Epithelial cell of proximal tubule (primary cell): ENCODE measurements at places on chromosomes 5 and 9.

DNA sequence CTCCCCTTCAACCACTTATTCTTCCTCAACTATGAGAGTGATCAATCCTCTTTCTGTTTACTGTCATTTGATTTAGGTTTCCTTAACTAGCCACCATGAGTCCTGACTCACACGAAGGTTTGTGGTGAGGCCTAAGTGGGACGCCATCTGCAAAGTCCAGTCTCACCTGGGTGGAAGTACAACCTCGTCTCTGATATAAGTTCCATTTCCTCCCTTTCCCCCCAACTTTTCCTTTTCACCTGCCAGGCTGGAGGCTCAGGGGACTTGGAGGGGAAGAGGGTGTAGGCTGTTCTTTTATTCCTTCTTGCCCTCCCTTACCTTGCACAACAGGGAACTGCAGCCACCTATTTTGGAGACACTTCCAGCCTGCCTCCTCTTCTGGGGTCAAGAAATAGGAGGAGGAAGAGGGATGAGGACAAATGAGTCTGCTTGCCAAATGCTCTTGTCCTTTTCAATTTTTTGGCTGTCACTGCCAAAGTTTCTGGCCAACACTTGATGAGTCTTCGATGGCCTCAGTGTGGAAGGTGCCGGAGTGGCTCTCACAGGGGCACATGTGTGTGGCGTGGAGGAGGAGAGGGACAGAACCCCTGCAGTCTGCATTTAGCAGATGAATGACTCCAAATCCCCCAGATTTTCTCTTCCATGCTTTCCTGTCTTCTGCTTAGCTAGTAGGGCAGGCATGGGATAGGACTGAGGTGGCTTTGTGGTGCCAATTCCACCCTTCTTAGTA lies 249.6 kb downstream of the NSG2 start:
- DNase-seq: no peak

DNA sequence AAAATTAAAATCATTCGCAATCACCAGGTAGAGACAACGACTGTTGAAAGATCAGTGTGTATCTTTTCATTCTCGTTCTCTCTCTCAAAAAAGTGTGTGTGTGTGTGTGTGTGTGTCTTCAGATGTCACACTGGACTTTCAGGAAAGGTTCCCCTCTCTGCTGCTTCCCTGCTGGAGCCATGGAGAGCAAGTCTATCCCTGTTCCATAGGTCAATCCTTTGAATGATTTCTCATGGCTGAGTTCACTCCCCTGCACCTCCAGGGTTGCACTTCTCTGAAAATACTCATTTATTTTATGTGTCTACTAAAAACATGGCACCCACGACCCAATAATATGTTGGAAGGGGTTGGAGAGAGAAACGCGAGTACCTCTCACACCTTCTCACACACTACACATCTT lies 28.2 kb downstream of the IRF1 start:
- no peak for DNase-seq

GRCh38 chr5:120053841-120054240 lies 410.3 kb upstream of the PRR16 start:
- DNase-seq: no peak

DNA sequence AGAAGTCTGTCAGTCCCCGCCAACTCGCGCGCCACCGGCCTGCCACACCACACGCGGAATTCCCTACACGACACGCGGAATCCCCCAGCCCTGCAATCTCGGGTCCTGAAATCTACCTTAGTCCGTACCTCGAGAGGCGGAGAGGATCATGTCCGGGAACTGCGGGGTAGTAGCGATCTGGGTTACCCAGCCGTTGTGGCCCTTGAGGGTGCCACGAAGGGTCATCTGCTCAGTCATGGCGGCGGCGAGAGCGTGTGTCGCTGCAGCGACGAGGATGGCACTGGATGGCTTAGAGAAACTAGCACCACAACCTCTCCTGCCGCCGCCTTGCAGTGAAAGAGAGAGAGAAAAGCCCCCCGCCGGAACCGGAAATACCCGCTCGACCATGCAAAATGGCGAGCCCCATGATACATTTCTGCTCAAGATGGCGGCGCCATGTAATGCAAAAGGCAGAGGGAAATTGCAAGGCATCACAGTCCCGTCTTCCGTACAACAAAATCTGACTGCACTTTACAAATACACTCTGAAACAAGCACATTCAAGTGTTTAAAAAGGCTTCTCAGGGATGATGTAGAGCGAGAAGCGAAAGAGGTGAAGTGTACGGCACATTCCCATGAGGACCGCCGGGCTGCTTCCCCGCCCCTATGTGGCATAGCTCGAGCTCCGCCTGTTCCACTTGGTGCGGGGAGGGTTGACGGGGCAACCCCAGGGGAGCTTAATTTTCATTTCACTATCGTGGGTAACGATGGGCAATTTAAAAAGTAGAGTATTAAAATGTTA lies at the start of gene RACK1:
RACK1 (minus strand) TSS at position 343 of the 780 bp plus-strand sequence; CDS start at position 237, 106 bp downstream.
- DNase-seq: peak; percentile 78

DNA sequence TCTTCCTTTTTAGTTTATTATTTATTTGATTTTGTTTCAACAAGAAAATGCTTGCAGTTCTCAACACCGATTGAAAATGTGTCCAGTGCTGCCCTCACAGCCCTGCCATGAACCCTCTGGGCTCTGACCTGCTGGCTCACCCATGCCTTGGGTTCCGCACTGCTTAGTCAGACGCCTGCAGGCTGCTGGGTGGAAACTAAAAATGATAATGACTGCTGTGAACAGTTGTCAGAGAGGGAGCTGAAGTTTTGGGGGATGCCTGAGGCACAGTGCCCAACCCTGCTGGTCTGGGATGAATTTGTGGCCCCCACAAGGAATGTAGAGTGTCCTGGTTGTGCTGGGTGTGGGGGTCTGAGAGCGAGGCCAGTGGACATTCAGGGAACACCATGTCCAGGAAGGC lies 22.2 kb upstream of the CFAP157 start:
- DNase-seq: no peak
